ENCODE measurements at places on chromosomes 2 and 18.

DNA sequence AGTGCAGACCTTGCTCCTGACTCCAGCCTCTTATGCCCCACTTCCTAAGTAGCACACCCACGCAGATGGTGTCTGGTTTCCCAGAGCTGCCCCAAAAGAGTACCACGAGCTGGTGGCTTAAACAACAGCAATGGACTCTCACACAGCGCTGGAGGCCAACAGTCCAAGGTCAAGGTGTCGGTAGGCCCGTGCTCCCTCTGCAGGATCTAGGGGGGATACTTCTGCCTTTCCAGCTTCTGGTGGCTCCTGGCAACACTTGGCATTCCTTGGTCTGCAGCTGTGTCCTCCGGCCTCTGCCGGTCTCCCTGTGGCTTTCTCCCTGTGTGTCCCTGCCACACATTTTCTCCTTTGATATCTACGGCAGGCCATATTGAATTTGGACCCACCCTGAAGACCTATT, 99.0 kb downstream of the TSHZ1 start:
- no peak for DNase-seq

- no peak for DNase-seq
Observed at GRCh38 chr18:32629981-32630700, 142.7 kb downstream of the KLHL14 start.

GRCh38 chr2:9656270-9656766, 25.5 kb upstream of the YWHAQ start:
- DNase-seq = no peak

- DNase-seq = no peak
Observed at GRCh38 chr18:49874238-49874637, 60.9 kb upstream of the ACAA2 start.

- DNase-seq = no peak
Observed at GRCh38 chr2:31606509-31606908, 25.8 kb upstream of the SRD5A2 start.

DNA sequence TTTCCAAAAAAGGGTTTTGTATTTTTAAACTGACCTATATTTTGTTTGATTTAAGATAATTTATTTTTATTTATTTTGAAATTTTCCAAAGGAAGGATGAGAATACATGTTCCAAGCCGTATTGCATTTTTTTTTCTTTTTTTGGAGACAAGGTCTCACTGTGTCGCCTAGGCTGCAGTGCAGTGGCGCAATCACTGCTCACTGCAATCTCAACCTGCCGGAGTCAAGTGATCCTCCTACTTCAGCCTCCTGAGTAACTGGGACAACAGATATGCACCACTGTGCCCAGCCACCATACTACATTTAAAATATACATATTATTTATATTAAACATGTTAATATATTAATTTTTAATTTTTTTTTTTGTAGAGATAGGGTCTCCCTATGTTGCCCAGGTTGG, 15.0 kb downstream of the GEN1 start:
- no peak for DNase-seq

- no peak for DNase-seq
Observed at GRCh38 chr2:48572816-48573215, 42.9 kb downstream of the STON1 start.

DNA sequence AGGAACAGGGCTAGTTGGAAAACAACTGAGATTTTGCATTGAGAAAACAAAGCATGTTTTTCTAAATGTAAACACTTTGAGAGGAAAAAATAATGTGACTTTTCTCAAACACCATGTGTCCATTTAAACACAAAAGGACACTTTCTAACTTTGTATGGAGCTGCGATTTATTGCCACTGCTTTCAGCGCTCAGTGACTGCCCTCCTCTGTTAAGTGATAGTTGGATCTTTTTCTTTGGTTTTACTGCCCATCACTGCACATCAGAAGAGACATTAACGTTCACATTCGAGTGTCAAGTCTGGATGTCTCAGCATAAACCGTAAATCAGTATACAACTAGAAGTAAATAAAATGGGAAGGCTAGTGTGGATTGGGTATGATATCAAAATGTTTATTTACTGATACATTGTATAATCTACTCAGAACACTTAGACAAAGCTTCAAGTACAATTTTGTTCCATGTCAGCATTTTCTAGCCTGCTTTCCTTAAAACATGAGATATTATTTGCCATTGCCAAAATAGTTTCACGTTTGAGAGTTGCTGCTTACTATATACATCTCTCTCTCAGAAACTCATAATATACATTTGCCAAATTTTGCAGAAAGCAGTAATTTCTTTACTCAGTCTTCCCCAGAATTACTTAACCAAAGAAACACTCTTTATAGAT, 237.6 kb downstream of the IKZF2 start:
- DNase-seq = no peak

DNA sequence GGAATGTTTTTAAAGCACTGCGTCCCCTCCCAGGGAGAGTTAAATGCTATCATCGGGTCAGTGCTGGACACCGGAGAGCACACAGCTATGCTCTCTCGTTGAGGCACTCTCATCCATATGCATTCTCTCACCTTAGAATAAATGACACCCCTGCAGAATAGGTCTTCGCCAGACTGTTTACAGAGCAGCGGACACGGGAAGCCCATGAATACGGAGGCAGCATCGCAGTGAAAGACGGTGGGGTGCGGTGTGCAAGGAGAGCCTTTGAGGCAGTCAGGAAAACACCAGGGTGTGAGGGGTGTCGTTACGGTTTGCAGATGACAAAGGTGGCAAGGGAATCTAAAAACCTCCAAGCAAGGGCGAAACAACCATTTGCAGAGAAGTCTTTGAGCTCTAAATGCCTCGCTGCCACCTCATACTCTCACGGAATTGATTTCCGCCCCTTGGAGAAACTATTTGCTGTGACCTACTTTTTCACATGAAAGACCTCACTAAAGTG, 169.2 kb upstream of the FHL2 start:
- no peak for DNase-seq

DNA sequence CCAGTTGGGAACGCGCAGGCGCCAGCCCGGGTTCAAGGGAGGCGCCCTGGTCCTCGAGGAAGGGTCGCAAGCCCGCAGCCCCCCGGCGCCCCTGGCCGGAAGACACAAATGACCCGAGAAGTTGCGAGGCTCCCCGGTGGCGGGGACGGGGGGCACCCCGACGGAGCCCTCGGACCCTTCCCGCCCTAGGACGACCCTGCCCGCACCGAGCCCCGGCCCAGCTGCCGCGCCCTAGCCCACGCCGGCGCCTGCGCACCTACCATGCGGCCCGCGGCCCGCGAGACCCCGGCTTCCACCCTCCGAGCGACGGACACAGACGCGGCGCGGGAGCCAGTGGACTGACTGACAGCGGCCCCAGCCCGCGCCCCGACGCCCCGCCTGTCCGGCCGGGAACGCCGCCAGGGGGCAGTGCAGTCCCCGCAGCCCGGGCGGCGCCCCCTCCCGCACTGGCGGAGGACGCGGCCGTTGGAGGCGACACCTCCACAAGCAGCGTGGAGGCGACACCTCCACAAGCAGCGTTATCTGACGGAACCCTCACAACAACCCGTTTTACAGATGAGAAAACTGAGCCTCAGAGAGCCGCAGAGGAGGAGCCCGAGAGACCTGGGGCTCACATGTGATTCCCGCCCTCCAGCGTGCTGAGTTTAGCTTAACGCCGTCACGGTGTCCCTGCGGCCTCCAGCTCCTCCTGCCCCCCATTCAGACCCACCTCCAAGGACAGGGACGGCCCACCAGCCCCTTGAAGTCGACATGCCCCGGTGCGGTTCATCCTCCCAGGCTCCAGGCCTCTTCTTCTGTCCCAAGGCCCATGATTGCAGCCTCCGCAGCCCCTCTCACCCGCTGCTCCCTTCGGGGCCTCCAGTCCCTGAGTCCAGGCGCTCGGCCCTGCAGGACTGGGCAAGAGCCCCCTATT, at the start of gene NMUR1:
Gene NMUR1 (minus strand): TSS at position 347 of the 913 bp plus-strand sequence. CDS start 84 bp downstream, at position 263.
- DNase-seq = peak; percentile 69

DNA sequence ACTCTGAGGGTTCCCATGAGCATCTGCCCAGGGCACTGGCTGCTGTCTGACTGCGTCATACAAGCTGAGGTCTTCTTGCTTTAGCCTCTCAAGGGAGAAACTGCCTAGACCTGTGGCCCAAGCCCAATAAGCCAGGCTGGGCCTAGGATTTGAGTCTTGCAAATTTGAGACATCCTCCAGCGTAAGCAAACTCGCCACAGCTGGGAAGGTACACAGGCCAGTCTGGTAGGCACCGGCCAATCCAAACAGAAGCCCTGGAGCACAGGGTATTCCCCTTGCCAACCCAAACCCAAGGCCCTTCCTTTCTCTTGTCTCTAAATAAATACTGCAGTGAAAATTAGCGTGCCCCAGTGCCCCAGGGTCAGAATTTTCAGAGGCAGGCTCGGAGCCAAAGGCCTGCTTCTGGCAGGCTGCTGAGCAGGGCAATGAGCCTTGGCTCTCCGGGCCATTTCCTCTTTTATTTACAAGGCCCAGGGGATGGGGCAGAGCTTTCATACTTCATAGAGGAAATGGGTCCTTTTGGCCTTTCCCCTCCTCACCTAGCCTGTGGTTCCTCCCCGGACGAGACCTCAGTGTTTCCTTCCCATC, 33.3 kb downstream of the POLR1A start:
- DNase-seq = peak; percentile 87
